ENCODE measurements at places on chromosomes 4 and X.

GRCh38 chr4:5435823-5436222, 272.5 kb downstream of the EVC2 start:
- DNase-seq: no peak

GRCh38 chrX:150813922-150814321, 84.5 kb downstream of the CD99L2 start:
- no peak for DNase-seq

DNA sequence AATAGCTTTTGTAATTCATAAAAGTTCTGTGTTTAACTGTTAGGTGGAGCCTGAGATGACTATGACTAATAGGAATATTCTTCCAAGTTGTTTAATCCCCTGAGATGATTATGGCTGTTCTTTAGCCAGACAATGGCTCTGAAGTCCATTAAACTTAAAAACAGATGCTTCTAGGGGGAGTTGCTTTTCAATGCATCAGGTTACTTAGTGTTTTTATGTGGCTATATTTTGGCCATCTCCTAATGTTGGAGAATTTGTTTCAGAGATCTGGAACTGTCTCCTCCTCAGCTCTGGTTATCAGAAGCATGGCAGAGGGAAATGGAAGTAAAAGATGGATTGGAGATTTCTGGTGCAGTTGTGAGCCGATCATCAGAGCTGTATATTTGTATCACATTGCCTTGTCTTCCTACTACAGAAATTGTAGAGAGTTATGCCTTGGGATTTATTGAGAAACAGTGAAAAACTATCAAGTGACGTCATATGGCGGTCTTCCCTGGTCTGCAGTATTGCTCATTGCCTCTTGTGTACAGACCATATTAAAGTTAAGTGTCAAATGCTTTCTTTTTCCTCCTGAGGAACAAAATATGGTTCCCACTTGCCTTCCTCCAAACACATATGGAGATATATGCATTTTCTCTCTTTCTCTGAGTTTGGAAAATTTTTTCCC, 29.8 kb downstream of the SGMS2 start:
- DNase-seq: no peak

- no peak for DNase-seq
Measured at GRCh38 chr4:3257556-3258482, 8.9 kb downstream of the MSANTD1 start.

GRCh38 chr4:186765673-186766546, 42.3 kb upstream of the FAT1 start:
- no peak for DNase-seq

- no peak for DNase-seq
Measured at GRCh38 chrX:129771266-129771995, 8.3 kb upstream of the SASH3 start.

GRCh38 chrX:154540897-154541535, 5.6 kb downstream of the G6PD start:
- DNase-seq: no peak

- no peak for DNase-seq
Measured at GRCh38 chrX:71144651-71145050, at the start of gene NLGN3. Gene NLGN3 (plus strand): TSS chrX:71144841. CDS start chrX:71147750, 2,909 bp downstream.

DNA sequence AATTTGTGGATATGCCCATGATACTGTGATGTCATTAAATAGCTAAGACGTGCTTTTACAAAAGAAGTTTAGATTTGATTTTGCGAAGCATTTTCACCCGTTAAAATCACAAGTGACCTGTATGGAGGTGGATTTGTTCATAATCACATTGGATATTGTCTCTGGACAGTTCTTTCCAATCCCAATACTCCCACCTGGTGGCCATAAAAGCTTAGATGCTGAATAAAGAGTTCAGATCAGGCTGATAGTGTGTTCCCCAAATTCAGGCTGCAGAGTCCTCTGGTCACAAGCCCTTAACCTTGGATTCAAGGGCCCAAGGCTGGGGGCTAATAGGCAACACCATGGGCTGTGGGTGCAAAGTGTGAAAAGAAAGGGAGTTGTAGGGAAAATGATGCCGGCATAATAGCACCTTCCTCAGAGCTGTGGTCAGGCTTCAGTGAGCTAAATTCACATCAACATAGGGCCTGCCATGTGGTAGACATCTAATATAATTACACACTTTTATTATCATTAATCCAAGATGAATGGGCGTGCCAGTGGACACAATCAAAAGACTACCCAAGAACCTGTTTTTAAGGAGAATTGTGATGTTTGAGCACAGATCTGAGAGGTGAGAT, 28.1 kb downstream of the SMIM43 start:
- DNase-seq: no peak

GRCh38 chrX:48165241-48165640, 31.4 kb downstream of the SSX5 start:
- no peak for DNase-seq

- no peak for DNase-seq
Measured at GRCh38 chr4:60463857-60464502, 736.1 kb upstream of the ADGRL3 start.

DNA sequence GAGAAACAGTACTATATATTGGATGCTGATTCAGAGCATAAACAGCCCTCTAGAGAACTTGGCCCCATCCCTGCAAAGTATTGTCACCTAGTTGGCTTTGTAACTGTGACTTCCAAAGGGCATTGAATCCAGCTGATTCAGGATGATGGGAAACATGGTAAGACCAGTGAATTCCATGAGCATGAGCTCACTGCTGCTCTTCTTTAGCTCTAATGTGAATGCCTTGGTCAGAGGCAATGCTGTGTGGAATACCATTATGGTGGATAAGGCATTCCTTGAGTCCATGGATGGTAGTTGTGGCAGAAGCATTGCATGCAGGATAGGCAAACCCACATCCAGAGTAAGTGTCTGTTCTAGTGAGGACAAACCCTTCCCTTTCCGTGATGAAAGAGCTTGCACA, 365.6 kb upstream of the EDA2R start:
- no peak for DNase-seq

DNA sequence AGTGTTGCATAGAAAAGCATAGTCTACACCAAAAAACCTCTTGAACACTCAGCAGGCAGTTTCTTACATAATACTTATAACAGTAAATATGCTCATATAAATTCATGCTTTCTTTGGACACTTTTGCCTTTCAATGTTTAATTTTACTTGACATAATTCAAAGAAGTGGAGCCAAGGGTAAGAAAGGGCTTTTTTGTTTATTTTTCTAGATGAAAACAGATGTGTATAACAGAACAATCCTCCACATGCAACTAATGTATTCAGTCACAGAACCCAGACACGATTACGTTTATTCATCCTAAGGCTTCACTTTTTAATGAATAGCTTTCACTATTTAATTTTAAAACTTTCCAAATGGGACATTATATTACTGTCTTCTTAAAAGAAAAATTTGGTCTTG, 58.0 kb upstream of the PTPN13 start:
- no peak for DNase-seq

DNA sequence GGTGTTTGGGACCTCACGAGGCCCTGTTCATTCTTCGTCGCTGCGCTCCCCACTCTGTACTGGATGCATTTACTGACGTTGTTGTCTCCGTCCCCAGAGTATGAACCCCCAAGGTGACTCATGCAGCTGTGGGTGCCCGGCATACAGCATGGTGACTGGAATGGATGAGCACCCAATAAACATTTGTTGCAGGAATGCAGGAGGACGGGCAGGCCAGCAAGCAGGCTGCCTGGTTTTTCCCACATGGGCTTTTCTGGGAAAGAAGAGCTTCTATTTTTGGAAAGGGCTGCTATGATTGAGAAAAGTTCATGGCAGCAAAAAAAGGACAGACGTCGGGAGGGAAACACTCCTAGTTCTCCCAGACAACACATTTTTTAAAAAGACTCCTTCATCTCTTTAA, 893 bp upstream of the SOD3 start:
- DNase-seq: no peak

- DNase-seq: no peak
Measured at GRCh38 chr4:33200377-33200776, 2480.2 kb downstream of the PCDH7 start.

DNA sequence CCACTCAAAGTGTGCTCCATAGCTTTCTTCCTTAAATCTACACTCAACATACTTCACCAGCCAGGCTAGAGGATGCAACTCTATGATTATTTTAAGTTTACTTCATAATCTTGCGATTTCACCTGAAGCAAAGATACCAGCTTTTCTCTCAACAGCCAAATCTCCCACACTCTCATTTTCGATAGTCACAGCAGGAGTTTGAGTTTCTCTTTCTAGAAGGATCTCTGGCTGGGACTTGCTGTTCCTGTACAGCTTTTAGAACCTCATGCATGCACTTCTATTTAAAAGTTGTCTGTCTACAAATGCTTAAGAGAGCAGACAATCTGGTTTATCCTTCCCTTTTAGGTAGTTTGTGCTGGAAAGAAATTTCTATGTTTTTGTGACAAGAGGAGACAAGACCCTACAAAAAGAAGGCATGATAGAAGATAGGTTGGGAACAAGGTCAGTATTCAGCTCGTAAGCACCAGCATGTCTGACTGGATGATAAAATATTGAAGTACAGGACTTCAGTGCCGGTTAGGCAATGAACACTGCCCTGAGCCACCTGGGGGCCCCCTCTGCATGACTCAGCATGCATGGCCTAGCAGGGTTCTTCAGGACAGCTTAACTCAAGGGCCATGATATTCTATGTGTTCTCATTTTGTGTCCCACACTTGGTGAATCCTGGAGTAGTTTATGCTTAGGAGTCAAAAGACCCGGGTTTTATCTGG, 65.6 kb downstream of the ATXN3L start:
- DNase-seq: no peak

DNA sequence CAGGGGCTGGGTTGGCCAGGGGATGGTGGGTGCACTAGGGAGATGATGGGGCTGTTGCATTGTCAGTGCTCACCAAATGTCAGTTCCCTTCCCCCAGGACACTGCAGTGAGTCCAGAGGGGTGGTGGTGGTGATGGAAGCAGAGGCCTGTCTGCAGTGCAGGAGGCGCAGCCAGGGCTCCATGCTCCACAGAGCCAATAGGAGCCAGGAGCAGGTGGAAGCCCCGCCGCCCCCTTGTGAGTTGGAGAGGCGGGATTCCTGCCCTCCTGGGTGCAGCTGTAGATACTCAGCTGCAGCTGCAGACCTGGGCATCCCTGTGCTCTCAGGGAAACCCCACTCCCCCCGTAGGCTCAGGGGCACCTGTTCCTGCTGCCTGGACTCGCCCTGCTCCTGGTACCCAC, 284.7 kb downstream of the EVC2 start:
- DNase-seq: no peak

DNA sequence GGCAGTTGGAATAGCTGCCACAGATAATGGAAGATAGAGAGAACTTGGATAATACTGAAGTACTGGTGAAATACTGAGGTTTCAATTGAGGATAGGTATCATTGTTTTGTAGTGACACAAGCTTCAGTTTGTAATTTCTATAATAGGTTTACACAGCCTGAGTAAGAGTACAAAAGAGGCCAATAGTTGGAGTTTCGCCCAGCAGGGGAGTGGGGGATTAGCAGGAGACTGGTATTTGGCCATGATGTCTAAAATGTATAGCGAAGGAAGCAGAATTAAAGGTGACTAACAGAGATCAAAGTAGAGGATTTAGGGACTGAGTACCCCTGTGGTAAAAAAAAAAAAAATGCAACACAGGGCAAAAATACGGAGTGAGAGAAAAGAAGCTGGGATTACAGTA, 129.5 kb downstream of the KCTD8 start:
- no peak for DNase-seq

- no peak for DNase-seq
Measured at GRCh38 chrX:40282348-40282747, 184.6 kb upstream of the BCOR start.

DNA sequence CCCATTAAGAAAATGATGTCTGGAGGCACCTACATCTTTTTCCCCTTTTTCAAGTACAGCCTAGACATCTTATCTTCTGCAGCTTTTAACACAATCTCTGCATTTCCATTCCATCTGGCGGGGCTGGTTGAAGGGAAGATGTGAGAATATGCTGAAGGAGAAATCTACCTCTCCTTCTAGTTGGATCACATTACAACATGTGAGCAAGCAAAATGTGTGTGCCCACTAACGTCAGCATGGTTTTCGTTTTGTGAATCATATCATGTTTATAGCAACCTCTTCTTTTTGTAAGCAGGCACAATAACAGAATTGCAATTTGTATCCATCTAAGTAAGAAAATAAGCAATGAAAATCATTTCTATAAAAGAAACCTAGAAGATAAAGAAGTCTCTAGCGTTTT, 28.9 kb upstream of the MID1 start:
- no peak for DNase-seq

- DNase-seq: no peak
Measured at GRCh38 chr4:12409507-12410190, 981.0 kb upstream of the HS3ST1 start.

GRCh38 chr4:56209767-56210166, 177.5 kb downstream of the AASDH start:
- no peak for DNase-seq

DNA sequence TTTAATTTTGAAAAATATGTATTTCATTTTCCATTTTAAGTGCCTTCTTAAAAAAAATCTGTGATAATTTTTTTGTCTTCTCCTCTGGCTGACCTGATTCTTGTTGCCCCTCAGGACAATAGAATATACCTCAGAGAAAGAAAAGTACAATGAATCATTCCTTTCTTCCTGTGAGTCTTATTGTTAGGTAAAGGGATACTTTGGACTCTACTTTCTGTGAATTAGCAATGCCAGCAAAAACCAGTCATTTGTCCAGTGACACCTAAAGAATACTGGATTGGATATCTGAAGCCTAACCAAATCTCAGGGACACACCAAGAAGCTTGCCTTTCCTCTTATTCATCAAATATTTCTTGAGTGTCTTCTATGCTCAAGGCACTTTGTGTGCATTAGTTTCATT, 102.1 kb downstream of the AREG start:
- no peak for DNase-seq

GRCh38 chrX:123899701-123900100, 39.8 kb downstream of the XIAP start:
- DNase-seq: no peak

GRCh38 chrX:1598876-1599790, 7.7 kb downstream of the AKAP17A start:
- no peak for DNase-seq

DNA sequence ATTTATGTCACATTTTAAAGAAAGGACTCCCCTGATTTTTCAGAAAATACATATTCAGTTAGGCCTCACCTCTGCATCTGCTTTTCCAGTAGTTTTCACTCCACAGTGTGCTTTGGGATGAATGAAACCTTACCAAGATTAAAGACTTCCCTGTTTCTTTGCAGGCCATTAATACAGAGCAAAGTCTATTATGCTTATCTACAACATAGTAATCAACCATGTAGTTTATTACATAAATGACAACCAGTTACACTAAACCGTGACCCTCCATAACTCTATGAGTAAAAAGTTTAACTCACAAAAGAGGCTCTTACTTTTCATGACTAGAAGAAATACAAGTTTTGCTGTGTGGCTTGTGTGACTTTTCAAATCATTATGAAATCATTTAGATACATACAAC, 2.3 kb downstream of the LRRC66 start:
- no peak for DNase-seq

All from activated T-helper 1 cell treated with anti-CD3 and anti-CD28 coated beads, Interleukin-12 subunit alpha, Interleukin-12 subunit beta, Interleukin-2, Interleukin-4 antibody, amounts not matched to agents 30 ng/mL and 10 ng/mL and 1 ng/mL, durations not matched to agents 14 hours and 24 hours and 36 hours (primary cell).